CD4-positive, alpha-beta memory T cell (primary cell): ENCODE measurements at places on chromosomes 16 and 17. TPM values are rescaled to one million over a fixed set of nuclear protein-coding genes. Genes with fewer than 3 reads are reported as not detected.

RHOT1 gene
- total RNA-seq = 26.9 TPM

KRTAP4-5 gene
- total RNA-seq = not detected

HBA2 gene
- total RNA-seq = not detected

STAC2 gene
- not detected for total RNA-seq

GDPD3 gene
- 31.5 TPM for total RNA-seq
